M059J (cell line): ENCODE measurements at places on chromosomes 1 and 21. TPM values are rescaled to one million over a fixed set of nuclear protein-coding genes. Genes with fewer than 3 reads are reported as not detected.

LCE2B gene
- not detected in 2 replicates for total RNA-seq

LRRC42 gene
- total RNA-seq = 53.0 and 59.3 TPM in 2 replicates

C1orf21 gene
- 22.2 and 27.2 TPM in 2 replicates for total RNA-seq

- DNase-seq = no peak
Measured at GRCh38 chr1:24250224-24250623, 63.1 kb upstream of the IFNLR1 start.
